ENCODE measurements at places on chromosomes 16 and 17.

GRCh38 chr17:48985436-48986245 is 11.5 kb upstream of the IGF2BP1 start:
- DNase-seq, result no peak

DNA sequence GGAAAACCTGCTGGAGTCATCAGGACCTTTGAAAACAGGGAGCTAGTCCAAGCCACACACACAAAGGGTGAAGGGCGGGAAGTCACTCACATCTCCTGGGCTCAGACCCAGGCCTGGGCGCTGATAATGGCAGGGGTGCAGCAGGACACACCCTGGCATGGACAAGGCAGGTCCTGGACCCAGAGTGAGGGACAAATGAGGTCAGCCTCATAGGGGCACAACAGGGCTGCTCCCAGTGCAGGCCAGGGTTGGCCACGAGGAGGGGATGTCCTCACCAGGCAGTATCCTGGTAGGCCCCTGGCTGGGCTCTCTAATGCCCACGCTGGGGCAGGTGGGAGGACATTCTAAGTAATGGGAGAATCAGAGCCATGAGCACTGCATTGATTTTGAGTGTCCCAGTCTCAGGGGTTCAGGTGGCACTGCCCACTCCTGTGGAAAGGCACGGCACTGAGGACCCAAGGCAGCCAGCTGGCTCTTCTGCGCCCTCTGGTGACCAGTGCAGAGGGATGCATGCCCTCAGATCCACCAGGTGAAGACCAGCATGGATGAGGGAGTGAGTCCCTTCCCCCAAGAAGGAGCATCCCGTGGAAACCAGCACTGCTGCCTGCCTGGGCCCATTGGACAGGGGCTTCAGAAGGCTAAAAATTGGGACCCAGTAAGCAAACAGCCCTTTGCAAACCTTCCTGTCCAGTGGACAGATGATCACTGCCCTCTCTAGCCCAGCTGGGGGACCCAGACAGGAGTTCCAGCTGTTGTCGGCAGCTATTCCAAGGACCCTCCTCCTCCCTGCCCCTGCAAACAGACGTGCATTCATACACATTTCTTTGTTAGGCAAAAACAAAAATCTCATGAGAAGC is 23.4 kb upstream of the SREBF1 start:
- DNase-seq, result no peak

- no peak for DNase-seq
These were observed 42.2 kb upstream of the PRSS54 start for GRCh38 chr16:58337090-58337444.

DNA sequence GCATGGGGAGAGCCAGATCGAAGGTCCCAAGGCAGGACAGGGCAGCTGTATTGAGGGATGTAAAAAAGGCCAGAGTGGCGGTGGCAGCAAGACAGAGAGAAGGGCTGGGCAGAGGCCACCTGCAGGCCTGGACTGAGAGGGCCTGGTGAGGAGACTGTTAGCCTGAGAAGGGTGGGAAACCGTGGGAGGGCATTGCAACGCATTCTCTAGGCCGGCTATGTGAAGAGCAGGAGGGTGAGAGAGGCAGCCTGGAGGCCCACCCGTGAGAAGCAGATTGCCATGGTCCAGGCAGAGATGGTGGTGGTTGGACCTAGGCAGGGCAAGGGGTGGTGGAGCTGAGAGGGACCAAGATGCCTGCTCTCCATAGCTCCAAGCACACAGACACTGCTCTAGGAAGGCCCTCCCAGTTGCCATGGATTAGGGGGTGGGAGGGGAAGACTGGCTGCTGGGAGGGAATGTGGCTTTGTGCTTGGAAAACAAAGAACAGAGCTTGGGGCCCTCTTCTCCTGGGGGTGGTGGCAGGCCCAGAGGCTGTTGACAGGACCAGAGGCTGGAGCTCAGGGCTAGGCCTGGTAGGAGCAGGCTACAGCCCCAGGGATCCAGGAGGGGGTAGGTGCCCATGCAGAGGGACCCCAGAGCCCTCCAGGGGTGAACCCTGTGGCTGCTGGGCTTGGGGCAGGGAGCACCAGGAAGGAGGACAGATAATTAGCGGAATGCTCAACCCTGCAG is 12.4 kb upstream of the TCAP start:
- DNase-seq, result no peak
